SIG-M5 (cell line): ENCODE measurements at places on chromosomes 1 and 21.

- DNase-seq: peak; percentile 19
Measured at GRCh38 chr1:168535536-168535935, 8.3 kb downstream of the XCL2 start.

- DNase-seq: no peak
Measured at GRCh38 chr21:29708401-29708800, 231.4 kb downstream of the GRIK1 start.

DNA sequence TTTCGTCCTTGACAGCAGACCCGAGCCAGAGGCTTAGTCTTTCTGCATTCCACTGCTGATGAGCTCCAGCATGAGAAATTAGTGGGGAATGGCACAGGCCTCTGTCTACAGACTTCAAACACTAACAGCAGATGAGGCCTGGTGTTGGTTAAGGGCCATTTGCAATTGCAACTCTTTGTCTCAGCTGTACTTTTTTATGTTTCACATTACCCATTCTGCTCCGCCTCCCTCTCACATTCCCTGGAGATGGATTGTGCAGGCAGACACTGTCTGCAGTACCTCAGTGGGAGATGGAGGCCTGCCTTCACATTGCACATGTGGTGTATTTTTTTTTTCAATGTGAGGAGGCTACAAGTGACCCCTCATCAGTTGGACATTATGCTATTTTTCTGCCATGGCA is 370.2 kb downstream of the DUSP10 start:
- no peak for DNase-seq

DNA sequence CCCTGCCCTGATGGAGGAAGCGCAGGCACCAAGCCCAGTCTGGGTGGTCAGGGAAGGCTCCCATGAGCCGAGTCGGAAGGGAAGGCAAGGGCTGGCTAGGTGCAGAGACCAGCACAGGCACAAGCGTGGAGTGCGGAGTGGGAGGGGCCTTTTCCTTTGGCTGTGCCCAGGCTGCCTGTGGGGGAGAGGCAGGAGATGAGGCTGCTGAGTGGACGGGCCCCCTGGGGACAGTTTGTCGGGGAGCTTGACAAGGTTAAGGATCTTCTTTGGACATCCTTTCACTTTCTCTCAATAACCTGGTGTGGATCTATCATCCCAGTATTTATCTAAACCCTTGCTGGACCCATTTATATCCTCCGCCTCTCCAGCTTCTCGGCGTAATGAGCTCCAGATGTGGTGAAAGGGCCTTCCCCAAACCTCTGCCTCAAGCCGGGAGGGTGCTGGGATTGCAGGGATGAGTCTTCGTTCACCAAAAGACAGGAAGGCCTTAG is 42.9 kb downstream of the EPHB2 start:
- DNase-seq: no peak

GRCh38 chr1:20555025-20555757 is 2.8 kb downstream of the FAM43B start:
- DNase-seq: no peak

DNA sequence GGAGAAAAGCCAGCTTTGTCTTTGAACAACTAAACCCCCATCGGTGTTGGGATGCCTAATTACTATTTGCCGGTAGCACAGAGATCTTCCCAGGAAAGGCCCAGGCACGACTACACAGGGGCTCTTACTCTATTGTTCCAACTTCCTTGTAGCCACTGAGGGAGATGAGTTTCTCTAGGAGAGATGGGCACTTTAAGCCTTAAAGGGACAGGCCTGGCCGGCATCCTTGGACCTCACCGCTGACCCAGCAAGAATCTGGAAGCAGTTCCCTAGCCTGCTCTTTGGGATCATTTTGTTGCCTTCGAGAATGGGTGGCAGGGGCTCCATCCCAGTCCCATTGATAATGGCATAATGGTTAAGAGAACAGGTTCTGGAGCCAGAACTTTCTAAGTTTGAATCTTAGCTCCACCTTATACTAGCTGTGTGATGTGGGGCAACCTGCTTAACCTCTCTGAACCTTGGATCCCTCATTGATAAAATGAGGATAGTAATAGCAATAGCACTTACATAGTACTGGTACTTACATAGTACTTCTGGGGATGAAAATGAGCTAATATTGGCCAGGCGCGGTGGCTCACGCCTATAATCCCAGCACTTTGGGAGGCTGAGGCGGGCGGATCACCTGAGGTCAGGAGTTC is 239.1 kb upstream of the TMEM51 start:
- DNase-seq: no peak

- DNase-seq: no peak
Measured at GRCh38 chr21:44814498-44815023, 3.3 kb downstream of the SUMO3 start.

- no peak for DNase-seq
Measured at GRCh38 chr1:221439008-221439746, 302.7 kb downstream of the DUSP10 start.

DNA sequence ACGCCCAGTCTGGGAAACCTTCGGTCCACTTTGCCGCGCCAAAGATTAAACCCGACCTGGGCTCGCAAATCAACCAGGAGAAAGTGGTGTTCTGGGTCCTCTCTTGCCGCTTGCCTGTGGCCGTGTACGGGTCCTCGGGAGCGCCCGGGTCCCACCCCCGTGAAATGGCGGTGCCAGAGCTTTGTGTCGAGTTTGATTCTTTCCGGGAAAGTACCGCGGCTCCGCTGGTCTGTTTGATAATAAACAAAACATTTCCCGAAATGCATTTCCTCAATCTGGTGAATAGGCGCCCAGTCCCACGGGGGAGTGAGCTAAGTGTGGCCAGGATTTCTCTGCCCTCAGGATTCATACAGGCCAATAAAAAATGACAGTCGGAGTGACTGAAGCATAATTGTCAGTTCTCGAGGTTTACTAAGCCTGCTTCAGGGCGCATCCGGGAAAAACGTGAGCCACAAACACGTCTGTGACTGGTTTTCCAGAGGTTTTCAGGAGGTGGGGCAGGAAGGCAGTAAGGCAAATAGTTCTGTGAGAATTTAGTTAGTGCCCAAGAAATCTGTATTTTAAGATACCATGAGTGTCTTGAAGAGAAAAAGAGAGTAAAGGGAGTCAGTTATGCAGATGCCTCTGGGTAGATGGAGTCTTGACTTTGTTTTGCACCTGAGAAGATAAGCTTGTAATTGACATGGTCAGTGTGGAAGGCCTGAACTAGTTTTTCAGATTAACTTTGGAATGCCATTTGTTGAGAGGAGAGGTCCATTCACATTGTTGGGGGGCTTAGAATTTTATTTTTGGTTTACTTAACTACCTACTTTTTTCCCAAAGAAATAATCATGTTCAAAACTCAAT is 675 bp downstream of the IFNAR1 start:
- DNase-seq: no peak

- DNase-seq: no peak
Measured at GRCh38 chr1:184626076-184627006, 128.3 kb downstream of the EDEM3 start.

DNA sequence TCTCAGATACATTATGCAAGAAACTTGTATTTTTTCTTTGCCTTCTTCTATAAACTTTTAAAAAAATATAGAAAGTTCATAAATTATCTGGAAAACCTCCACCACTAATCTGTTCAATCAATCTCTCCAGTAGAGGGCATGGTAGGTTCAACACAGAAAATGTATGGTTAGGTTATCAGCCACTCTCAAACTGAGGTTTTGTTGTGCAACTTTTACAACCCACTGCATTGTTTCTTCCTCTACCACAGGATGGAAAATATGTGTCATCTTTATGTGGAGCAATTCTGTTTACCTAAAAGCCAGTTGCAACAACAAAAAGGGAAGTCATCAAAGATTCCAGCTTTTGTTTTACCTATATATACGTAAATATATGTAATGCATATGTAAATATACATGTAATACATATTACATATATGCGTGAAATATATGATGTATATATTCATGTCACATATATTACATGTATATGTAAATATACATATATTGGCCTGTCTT is 3.0 kb upstream of the RGS2 start:
- peak; percentile 91 for DNase-seq

DNA sequence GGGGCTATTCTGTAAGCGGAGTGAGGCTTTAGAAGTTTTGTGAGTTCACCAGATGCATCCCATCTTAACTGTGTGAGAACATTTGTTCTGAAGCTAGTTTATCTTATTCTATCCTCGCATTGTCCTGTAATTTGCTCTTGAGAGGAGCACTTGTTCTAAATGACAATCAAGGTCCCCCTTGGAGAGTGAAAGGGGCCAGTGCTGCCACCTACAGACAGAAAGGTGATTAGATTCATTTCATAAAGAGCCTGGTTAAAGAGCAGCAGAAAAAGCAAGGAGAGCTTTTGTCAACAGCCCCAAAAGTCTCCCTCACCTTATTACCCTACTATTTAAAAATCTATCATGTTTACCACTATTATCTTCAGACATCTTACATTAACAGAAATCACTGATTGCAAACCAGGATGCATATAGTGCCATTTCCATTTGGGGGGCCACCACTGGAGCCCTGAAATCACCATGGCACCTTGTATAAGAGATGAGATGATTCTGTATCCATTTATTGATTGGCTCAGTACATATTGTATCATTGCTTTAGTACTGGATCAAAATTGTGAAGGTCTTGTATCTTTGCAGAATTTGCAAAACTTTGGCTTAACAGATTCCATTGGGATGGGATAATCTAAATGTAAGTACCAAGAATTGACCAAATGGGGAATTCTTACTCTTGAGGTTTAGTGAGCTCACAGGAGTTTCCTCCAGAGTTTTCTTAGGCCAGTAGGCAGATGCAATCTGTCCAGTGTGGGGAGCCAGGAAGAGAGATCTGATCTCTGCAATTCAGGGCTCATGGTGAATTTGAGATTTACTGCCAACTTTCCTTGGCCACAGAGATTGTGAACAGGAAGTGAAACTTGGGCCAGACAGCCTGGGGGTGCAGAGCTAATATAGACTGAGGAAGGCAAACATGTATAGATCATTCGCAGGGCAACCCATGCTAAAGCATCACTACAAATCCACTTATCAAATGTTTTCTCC is 64.3 kb upstream of the TRABD2B start:
- DNase-seq: no peak

- no peak for DNase-seq
Measured at GRCh38 chr1:39646232-39647081, 7.0 kb upstream of the HEYL start.

DNA sequence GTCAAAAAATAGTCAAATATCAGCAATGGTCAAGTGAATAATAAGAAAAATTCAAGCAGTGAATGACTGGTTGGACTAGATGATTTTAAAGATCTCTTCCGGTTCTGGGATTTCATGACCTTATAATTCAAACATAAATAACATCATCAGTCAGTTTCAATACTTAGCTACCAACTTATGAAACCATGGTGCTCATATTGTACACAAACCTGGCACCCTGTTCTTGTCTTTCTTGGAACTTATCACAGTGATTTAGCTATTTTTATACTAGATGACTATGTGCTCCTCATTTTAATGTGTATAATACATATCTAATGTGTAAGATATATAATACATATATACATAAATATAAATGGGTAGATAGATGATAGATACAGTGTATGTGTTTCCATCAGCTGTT is 156.9 kb downstream of the CLEC20A start:
- no peak for DNase-seq

GRCh38 chr1:176110203-176110602 is 96.9 kb downstream of the COP1 start:
- DNase-seq: no peak

GRCh38 chr21:31363720-31364119 is 19.7 kb upstream of the TIAM1 start:
- DNase-seq: no peak

DNA sequence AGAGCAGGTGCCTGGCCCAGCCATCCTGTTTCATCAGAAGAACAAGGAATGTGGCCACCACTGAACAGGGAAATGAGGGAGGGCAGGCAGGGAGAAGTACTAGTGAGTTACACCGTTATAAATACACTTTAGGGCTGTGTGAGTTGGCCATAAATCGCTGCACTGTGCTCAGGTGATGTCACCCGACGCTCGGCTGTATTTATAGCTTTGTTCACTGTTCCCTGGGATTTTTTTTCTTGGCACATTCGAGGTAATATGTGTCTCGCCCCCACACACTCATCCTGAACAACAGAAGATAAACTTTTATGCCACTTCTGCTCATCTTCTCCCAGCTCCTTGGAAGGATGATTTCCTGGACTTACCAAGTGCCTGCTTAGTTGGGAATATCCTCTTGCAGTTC is 9.0 kb upstream of the KIRREL1 start:
- no peak for DNase-seq

- DNase-seq: no peak
Measured at GRCh38 chr1:201925301-201925567, 21.1 kb downstream of the LMOD1 start.

DNA sequence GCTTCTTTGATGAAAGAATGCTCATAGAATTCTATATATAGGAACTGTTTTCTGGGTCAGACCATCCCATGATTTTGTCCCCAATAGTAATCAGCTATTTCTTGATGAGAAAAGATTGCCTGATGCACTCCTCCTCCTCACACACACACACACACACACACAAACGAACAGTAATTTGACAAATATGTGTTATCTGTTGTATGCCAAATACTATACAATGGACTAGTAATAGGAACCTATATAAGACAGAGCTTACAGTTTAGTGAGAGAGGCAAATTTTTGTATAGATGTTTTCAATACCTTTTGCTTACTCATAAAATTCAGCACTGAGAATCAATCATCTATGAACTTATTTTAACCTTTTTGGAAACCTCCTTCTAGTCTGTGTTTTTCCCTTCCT is 76.8 kb downstream of the PLA2G4A start:
- DNase-seq: no peak

DNA sequence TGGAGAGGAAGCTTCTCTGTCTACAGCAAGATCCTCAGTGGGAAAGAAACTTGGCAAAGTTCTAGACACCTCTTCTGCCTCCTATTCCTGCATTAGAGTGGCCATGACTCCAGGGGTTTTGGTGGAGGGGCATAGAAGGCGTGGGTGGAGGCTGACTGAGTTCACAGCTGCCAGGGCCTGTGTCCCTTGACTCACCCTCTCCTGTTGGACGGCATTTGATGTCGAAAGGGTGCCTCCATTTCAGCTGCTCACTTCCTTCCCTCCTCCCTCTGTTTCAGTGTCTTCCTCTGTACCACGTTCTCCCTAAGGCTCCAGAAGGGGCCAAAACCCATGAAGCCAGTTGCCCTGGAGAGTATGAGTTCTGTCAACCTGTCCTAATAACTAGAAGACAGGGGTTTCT is 632 bp downstream of the TMEM79 start:
- DNase-seq: no peak

GRCh38 chr1:40844079-40844478 is 18.1 kb downstream of the CITED4 start:
- no peak for DNase-seq
